H1 (cell line): ENCODE measurements at places on chromosomes 7 and 10. TPM values are rescaled to one million over a fixed set of nuclear protein-coding genes. Genes with fewer than 3 reads are reported as not detected.

MCM10 gene
- 59.0 and 60.3 TPM in 2 replicates for total RNA-seq

SH2B2 gene
- 17.5 and 18.7 TPM in 2 replicates for total RNA-seq

HECW1 gene
- total RNA-seq: 10.5 and 12.7 TPM in 2 replicates

RNF133 gene
- total RNA-seq: 0.39 TPM in 1 of 2 replicates, not detected in the other

NCAPG2 gene
- 119 and 125 TPM in 2 replicates for total RNA-seq

GLI3 gene
- total RNA-seq: 31.1 and 35.4 TPM in 2 replicates

TMEM72 gene
- total RNA-seq: not detected in 2 replicates

DENND11 gene
- total RNA-seq: 26.8 and 27.1 TPM in 2 replicates

KIAA1217 gene
- 13.6 and 15.6 TPM in 2 replicates for total RNA-seq
